ENCODE measurements at places on chromosomes 6 and 20. TPM values are rescaled to one million over a fixed set of nuclear protein-coding genes. Genes with fewer than 3 reads are reported as not detected.

- ATAC-seq: no peak
These were observed 273.7 kb downstream of the TAF4 start for GRCh38 chr20:61791995-61792394.

DNA sequence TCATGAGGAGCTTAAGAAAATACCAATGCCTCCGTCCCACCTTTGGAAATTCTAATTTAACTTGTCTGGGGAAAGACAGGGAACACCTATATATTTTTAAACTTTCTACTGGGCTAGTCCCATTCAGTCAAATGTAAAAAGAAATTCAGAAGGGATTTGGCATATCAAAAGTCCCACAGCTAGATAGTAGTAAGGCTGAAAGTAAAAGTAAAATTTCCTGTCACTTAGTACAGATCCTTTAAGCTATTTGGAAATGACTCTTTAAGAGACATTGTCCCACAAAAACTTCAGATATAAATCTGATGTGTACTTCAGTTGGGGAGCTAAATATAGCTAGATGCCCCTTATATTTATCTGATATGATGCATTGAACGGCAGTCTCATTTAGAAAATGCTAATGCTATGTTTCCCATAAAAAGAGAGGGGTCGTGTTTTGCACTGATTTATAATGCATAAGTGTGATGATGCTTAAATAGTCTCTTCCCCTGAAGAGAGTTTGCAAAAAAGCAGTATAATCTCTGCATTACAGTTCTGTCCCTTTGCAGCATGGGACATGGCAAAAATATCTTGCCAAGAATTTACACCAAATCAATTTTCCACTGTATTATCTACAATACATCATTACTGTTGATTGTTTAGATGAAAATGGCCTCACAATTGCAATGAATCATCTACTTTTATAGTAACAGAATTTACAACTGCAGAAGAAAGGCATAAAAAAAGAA lies 860.8 kb upstream of the MAP3K7 start:
- no peak for ATAC-seq

DNA sequence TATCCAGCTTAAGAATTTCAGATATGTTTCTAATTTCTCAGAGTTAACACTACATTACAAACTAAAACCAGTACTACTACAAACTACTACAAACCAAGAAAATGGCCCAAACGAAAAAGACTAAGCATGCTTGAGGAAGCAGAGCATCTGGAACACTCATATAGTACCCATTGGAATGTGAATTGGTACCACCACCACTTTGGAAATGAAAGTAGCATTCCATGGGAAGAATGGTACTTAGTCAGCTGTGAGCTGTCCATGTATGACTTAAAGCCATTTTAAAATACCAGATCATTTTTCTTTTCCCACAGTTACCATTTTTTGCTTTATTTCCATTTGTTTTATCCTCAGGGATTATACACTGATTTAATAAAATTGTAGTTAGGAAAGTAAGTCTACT lies 30.5 kb downstream of the FBXO9 start:
- no peak for ATAC-seq

GRCh38 chr6:11290027-11290426 lies 57.6 kb upstream of the NEDD9 start:
- ATAC-seq: no peak

Gene LPA
- total RNA-seq: 0.24 TPM
